Effector memory CD4-positive, alpha-beta T cell (primary cell): ENCODE measurements at places on chromosomes 3 and 15.

- DNase-seq, result no peak
These were observed 58.3 kb upstream of the MYZAP start for GRCh38 chr15:57533448-57533799.

DNA sequence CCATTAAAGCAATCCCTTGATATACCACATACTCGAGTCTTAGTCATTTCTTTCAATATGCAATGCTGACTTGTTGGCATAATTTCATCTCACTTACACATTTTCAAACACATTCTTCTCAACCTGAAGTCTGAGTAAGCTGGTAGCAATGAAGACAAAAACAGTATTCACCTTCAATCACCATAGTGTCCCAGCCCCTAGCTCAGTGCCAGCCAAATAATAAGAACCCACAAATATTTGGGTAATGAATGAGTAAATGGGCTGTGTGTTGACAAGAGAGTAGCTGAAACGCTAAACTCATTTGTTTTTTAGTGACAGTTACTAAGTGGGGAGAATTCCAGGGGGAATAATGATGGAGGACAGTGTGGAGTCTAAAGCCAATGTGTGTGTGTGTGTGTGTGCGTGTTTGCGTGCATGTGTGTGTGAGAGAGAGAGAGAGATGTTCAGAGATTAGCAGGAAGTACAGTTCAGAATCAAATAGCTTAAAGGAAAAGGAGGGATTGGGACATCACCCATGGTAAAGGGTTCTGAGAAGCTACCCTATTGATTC lies 165.7 kb downstream of the GAP43 start:
- DNase-seq, result no peak

GRCh38 chr3:197590313-197590962 lies 34.7 kb upstream of the BDH1 start:
- DNase-seq, result no peak

- DNase-seq, result no peak
These were observed 163.6 kb downstream of the TUSC7 start for GRCh38 chr3:116873142-116873541.

DNA sequence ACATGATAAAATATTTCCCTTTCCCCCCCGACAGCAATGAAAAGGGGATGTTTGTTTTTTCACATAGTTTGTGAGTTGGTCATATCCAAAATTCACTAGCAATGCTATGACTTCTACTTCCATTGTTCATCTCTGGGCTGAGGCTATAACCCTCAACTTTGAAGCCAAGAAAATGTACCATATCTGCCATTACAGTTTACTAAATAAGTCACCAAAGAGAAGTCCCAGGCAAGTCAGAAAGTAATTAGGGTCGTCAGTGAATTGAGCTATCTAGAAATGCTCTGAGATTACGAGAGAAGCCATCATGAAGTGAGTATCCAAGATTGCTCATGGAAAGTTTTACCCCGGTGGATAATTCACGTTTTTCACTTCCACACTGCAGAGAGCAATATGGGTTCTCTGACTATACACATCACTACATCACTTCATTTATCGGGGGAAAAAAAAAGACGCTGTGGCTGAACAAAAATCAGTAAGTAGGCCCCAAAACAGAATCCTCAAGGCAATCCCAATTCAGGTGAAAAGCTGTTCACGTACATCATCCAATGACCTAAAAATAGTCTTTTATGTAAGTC lies 1.4 kb downstream of the PEAK1 start:
- no peak for DNase-seq

DNA sequence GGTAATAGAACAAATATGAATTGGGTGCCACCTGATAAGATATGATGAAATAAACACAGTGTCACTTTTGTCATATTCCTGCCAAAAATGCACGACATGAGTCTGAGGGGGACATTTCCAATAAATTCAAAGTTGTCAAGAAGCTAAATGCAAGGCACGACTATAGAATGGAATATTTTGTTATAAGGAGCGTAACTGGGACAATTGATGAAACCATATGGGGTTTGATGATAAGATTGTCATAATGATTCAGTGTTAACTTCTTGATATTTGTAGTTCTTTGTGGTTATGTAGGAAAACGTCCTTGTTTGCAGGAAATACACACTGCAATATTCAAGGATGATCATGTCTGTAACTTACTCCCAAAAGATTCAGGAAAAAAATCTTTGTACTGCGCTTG lies 163.3 kb downstream of the MEX3B start:
- no peak for DNase-seq

DNA sequence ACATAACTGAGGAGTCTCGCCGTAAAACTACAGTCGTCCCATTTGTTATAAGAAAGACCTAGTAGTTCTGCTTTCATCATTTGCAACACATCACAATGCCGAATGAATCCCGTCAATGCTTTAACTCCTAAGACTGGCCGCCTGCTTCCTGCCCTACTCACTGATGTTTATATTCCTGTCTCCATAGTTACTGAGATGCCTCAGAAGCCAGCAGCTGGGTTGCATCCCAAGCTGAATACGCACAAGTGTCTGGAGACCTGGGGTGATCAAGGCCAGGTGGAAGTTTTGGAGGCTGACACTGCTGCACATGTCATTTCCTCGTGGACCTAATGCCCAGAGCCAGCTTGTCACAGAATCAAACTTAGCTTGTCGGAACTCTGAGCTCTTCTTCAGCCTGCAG lies 95.2 kb upstream of the UBE2E1 start:
- no peak for DNase-seq

DNA sequence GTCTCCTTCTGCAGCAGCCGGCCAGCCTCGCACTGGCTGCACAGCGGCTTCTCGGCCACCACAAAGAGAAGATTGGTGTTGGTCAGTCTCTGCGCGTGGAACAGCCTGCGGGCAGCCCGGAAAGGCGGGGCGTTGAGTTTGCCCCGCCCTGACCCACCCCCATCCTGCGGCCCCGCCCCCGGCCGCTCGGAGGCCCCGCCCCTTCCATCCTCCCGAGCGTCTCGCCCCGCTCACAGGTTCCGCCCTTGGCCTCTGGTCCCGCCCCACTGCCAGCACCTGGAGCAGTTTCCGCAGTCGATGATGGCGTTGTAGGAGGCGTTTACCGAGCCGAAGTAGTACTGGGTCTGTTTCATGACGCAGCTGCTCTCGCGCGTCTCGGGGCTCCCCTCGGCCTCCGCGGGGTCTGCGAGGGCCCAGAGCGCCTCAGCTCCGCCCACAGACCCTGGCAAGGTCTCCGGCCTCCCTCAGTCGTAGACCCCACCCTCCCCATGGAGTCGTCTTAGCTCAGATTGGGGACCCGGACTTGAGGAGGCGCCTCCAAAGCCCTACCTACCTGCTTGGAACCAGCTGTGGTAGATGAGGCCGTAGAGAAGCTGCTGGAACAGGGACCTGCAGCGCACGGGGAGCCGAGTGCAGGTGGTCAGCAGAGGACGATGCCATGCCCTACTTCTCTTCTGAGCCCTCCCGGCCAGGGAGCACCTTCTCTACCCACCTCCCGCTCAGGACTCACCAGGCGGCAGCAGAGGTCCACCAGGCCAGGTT lies 5.9 kb upstream of the TMEM115 start:
- peak; percentile 93 for DNase-seq

DNA sequence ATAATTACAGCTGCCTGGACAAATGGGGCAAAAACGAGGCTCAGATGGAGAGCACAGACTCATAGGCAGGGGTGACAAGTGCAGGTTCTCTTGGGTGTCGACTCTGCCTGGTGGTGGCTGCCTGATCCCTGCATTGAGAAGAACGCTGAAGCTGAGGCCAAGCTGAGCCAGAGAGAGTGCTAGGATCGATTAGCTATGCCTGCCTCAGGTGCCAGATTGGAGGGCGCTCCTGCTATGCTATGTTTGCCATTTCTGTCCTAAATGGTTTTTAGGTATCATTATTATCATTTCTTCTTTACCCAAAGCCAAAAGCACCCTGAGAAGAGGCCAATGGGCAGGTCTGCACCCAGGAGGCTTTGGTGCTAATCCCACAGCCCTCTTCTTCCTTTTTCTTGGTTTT lies 53.9 kb upstream of the SLC6A11 start:
- no peak for DNase-seq
